ENCODE measurements at places on chromosomes 6 and 20.

DNA sequence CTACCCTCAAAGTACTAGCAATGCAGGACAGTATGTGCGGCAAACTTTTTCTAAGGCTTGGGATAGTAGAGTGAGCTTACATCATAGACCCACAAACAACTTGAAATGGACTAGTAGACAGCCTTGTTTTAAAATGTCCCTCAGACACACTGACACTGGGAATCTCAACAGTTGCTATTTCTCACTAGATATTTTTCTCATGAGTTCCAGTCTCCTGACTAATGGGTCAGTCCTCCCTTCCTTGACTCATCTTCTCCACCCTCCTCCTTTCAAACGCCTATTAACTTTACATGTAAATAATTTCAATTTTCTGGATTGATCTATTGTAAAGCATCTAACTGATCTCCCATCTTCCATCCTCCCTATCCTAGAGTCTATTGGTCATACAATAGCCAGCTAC is 308.3 kb upstream of the PREP start:
- no peak for DNase-seq

- no peak for DNase-seq
These were observed 26.7 kb upstream of the DEFB112 start for GRCh38 chr6:50076431-50076830.

- no peak for DNase-seq
These were observed 115.4 kb downstream of the LAMP5 start for GRCh38 chr20:9629831-9630230.

DNA sequence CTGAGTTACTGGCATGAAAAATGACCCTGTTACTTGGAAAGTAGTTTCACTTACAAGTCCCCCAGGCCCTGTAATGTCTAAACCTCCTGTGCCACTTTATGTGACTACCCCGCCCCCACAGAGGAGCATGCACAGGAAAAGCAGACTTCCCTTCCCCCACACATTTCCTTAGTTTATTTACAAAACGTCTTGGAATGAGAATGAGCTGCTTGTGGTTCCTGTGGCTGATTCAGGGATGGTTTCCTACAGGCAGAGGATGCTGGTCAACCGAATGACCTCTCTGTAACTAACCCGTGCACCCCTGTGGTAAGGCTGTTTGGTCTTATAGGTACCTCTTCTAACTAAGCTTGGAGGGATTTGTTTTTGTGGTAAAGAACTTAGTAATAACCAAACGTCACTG is 28.5 kb downstream of the RSPO3 start:
- no peak for DNase-seq

GRCh38 chr6:134405386-134406087 is 87.6 kb upstream of the SGK1 start:
- no peak for DNase-seq

DNA sequence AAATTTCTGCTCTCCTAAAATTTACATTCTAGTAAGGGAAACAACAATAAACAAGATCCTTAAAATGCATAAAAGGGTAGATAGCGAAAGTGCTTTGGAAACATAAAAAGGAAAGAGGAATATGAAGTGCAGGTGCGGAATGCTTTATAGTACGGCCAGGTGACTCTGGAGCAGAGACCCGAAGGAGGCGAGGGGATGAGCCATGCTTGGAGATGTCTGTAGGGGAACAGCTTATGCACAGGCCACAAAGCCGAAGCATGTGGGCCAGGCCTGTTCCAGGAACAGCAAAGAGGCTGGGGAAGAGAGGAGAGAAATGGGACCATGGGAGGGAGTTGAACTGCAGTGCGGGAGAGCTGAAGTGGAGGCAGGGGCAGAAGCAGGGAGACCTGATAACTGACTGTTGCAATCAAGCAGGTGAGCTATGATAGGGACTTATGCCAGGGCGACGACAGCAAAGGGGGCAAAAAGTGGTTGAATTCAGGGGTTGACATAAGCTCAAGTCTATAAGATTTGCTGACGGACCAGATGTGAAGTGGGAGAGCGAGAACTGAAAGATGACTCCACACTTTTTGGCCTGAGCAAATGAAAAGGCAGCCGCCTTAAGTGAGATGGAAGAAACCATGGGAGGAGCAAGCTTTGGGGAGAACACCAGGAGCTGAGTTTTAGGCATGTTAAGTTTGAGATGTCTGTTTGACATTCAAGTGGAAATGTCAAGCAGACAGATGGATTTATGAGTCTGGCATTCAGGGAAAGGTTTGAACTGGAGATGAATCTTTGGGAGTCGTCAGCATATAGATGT is 83.1 kb downstream of the CNBD2 start:
- no peak for DNase-seq

DNA sequence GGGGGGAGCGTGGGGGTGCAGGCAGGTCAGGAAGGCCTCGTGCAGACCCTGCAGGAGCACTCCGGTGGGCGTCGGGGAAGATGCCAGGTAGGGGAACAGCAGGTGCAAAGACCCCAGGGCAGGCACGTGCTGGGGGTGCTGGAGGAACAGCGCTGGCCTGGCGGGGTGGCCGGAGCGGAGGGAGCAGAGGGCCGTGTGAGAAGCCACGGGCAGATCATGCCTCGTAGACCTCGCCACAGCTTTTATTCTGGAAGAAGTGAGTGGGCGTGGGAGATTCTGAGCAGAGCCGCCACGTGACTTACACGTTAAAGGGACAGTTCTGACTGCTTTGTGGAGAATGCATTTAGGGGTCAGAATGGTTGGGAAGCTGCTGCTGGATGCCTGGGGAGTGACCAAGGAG is 9.3 kb downstream of the NTSR1 start:
- peak; percentile 65 for DNase-seq

DNA sequence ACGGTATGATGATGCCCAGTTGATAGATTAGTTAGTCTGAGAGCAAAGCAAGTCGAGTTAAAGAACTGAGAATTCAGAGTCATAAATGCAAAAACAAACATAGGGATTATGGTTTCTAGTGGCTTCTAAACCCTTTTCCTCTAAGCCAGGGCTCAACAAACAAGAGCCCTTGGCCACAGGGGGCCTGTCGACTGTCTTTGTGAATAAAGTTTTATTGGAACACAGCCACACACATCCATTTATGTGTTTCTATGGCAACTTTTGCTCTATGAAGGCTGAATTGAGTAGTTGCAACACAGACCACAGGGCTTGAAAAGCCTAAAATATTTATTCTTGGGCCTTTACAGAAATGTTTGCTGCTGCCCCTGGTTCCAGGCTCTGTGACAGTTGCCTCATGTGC is 76.2 kb downstream of the SLC24A3 start:
- DNase-seq = no peak

DNA sequence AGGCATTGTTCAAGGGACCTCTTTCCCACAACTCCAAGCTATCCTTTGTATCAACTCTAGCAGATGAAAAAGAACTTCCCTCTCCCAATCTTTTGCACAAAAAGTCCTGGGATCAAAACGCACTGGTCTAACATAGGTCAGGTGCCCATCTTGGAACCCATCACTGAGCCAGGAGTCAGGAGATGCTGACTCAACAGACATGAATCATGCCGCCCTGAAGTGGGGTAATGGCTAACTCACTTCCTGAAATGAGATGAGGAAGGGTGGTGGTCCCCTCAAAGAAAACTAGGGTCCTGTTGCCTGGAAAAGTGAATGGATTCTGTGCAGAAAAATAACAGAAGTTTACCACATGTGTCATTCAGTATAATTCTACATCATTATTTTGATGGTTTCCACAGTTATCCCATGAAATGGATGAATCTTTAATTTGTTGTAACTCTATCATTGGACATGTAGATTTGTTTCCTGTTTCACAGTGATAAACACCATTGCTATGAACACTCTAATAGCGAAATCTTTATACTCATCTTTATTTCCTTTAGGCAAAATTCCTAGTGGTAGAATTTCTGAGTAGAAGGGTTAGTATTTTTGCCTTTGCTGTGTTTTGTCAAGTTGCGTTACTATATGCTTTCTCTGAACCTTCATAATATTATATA is 151.3 kb downstream of the SLC16A10 start:
- DNase-seq = no peak

DNA sequence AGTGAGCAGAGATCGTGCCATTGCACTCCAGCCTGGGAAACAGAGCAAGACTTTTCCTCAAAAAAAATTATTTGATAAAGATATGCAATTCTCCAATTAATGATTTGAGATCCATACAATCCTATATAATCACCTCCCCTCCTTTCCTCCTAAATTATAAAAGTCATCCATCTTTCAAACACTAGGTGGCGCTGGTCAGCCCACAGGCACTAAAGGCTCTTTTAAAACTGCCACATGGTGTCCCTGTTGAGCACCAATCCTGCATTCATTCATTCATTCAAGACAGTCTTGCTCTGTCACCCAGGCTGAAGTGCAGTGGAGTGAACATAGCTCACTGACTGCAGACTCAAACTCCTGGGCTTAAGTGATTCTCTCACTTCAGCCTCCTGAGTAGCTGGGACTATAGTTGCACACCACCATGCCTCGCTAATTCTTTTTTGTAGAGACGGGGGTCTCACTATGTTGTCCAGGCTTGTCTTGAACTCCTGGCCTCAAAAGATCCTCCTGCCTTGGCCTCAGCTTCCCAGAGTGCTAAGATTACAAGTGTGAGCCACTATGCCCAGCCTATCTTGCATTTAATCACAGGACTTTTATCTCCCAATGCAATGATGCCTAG is 58.7 kb upstream of the SLC2A12 start:
- peak; percentile 73 for DNase-seq

DNA sequence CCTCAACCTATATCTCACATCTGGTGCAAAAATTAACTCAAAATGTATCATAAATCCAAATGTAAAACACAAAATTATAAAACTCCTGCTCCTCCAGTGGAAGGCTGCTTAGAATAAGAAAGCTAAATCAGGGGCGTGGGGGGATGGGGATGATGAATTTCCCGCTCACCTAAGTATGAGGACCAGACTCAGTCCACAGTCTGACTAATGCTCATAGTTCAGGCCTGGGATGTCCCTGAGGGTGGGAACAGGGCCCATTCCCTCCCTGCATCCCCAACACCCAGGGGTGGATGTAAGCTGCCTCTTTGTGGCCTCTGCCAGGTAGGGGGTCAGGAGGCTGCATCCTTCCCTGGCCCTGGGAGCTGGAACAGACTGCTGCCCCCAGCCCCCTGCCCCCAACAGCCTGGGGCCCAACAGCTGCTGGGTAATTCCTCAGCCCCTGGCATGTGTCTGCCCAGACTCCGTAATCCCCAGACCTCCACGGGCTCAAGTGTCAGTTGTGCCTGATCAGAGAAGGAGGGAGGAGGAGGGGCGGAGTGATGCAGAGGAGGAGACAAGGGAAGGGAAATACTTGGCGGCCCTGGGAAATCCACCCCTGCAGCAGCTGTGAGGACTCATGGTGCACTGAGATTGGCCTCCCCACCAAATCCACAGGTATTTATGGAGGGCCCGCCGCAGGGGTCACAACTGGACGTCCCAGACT is 224.5 kb downstream of the PREX1 start:
- no peak for DNase-seq

GRCh38 chr6:117591405-117591804 is 10.9 kb downstream of the GOPC start:
- no peak for DNase-seq
